ENCODE measurements at places on chromosomes 13 and 19.

- no peak for DNase-seq
Observed at GRCh38 chr13:46569456-46569855, 16.5 kb downstream of the LRCH1 start.

DNA sequence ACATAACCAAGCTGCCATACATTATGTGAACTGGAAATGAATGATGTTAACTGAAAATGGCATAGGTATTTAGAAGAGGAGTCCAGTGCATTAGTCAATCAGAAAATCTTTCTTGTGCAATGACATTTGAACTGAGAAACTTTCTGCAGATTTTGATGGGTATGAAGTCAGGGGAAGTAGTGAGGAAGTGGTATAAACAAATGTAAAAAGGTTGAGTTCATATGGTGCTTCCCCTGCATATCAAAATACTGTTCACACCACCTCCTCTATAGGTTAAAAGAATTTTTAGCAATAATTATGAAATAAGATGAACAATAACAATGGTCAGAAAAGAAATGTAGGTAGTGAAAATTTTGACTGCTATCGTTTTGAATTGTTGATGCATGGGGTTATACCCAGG is 800.0 kb downstream of the SLITRK6 start:
- no peak for DNase-seq

GRCh38 chr13:36432106-36432544 is at the start of gene CCNA1:
TSS of gene CCNA1 (plus strand) at chr13:36432495. CDS start at chr13:36433057, 562 bp downstream.
- DNase-seq: no peak

DNA sequence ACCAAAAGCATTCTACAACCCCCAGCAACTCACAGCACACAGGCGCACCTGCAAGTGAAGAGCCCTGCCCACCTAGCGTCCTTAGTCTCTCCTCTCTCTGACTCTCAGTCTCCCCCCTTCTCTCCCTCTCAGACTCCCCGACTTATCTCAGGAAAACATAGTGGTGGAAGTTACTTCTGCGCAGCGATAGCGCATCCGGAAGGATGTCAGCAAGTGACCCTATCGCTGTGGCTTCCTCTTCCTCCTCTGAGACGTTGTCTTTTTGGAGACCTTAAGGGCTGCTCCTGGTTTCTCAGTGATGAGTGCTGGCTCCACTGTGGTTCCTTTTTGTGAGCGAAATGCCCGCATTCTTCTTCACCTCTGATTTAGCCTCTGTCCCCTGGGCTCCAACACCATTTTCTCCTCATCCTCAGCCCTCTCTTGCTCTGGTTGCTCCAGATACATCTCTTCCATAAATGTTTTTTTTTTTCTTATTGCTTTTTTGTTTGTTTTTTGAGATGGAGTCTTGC is 1.4 kb upstream of the YIF1B start:
- peak; percentile 95 for DNase-seq

- DNase-seq: no peak
Observed at GRCh38 chr13:42266473-42266872, 5.5 kb upstream of the AKAP11 start.

DNA sequence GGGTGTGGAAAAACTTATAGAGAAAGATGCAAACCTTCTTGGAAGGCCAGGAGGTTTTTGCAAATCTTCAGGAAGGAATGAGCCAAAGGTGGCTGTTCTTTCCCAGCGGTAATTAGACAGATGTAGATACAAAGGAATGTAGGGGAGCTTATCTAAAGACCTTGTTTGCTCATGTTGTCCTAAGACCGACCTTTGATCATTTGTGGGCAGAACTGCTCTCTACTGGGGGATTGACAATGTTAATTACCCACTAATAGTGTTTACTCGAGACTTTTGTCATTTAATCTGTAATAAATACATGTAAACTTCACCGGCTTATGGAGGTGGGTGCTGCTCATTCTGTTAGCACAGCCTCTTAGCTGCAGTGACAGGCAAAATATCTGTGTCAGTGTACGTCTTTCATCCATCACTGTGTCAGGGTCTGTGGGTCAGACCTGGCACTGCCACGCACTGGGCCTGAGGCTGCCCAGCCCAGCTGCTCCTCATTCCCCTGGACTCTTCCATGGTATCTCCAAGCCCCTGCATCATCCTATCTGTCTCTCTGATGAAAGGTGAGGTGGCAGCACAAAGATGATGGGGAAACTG is 68.3 kb downstream of the ZNF431 start:
- no peak for DNase-seq

DNA sequence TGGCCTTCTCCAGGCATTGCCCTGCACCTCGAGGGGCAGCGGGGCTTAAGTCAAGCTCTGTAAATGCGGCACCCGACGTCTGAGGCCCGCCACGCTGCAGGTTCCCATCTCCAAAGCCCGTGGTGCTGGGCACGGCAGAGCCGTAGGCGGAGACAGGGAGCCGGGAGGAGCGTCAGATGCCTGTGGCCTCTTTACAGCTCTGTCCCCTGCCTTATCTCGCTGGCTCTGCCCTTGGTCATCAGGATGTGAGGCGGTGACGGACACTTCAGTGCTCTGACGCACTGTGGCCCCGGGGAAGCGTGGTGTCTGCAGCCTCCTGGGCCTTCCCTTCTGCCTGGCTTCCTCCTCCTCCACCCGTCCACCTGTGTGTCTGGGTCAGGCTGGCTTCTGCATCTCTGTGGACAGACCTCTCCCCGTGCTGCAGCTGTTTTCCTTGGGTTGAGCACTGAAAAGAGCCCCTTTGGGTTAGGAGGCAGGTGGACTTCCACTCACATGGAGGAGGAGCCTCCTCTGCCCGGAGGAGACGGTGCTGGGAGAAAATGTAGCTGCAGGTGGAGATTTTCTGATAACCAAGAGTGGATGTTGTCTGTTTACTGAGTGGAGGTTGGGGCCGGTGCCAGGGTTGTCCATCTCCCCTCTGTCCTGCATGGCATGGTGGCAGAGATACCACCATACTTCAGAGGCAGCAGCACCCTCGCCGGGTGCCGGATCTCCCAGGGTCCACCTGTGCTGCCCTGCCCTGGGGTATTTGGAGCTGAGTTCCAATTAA is 14.6 kb downstream of the MCF2L start:
- peak; percentile 24 for DNase-seq

- no peak for DNase-seq
Observed at GRCh38 chr13:51862957-51863356, 1.2 kb downstream of the CCDC70 start.

- no peak for DNase-seq
Observed at GRCh38 chr13:107242138-107242537, 674.2 kb upstream of the ARGLU1 start.

Data from OCI-M1 (cell line).